ENCODE measurements at places on chromosomes 11 and 22.
A peak's percentile ranks its signal among the peaks of the same experiment; 100 is the strongest.

GRCh38 chr11:94879006-94879405, 94.3 kb downstream of the CWC15 start:
- no peak for DNase-seq

DNA sequence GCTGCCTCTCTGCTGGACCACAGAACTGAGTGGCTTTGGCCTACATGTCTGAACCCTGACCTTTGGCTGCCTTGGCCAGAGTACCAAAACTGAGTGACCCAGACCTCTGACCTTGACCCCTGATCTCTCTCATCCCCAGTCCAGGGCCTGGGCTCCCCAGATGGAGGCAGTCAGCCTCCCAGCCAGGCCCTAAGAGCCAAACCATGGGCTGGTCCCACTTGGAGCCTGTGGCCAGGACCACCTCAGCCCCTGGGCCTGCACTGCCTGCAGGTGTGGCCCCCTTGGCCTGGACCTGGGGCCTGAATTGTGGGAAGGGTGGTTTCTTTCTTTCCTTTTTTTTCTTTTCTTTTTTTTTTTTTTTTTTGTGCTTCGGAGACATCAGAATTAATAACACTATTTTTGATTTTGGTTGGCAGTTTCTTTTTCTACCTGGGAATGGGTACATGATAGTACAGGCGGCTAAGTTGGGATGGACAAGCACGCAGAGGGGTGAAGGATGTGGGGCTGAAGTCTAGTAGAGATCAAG, 806 bp upstream of the SIPA1 start:
- no peak for DNase-seq

GRCh38 chr11:74417379-74417804, 19.2 kb upstream of the PGM2L1 start:
- no peak for DNase-seq

- DNase-seq: no peak
These were observed 90.3 kb downstream of the C11orf87 start for GRCh38 chr11:109512249-109512648.

- no peak for DNase-seq
These were observed 1.3 kb upstream of the SBF2 start for GRCh38 chr11:10295064-10295901.

DNA sequence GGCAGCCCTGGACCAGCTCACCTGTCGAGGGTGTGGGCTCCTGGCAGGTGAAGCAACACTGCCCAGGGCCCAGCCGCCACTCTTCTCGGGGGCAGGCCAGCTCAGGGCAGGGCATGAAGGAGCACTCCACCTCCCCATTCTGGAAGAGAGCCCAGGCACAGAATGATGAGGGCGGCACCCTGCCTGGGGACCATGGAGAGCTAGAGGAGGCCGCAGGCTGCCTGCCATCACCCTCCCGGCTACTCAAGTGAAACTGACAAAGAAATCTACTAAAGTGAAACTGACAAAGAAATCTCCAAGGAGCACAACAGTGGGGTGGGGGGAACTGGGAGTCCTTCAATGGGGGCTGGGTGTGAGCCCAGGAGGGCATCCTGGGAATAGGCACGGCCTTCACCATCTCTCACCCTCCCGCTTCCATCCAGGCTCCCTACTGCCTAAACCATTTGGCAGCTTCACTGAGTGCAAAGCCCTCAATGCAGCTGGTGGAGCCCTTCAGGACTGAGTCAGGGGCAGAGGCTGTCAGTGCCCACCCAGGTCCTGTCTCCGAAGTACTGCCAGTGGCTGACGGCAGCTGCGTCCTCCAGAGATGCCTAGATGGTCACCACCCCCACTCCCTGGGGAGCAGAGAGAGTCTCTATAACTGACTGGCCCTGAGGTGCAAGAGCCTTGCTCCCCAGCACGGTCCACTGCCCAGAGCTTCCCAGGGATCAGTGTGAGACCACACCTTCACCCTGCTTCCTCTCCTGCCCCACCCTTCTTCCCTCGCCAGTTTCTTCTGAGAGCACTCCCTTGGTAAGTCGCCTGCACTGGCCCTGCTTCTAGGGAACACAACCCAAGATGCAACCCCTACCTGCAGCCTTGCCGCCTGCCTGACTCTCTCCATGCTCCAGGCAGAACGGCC, 21.7 kb downstream of the VWCE start:
- no peak for DNase-seq

- DNase-seq: no peak
These were observed 58.3 kb upstream of the EMID1 start for GRCh38 chr22:29147331-29147899.

DNA sequence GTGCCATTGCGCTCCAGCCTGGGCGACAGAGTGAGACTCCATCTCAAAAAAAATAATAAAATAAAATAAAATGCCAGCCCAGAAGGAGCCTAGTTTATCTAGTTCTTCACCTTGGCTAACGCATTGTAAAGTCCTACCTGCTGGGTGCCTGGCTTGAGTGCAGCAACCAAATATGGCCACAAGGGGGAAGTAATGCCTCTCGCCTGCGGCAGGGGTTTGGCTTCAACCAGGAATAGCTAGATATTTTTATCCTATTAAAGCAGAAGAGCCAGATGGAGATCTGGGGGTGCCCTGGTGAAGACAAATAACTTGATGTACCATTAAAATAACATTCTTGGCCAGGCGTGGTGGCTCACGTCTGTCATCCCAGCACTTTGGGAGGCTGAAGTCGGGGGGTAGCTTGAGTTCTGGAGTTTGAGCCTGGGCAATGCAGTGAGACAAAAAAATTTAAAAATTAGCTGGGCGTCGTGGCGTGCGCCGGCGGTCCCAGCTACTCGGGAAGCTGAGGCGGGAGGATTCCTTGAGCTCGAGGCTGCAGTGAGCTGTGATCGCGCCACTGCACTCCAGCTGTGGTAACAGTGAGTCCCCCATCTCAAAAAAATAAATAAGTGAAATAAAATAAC, 20.6 kb upstream of the PLEKHB1 start:
- peak; percentile 62 for DNase-seq

DNA sequence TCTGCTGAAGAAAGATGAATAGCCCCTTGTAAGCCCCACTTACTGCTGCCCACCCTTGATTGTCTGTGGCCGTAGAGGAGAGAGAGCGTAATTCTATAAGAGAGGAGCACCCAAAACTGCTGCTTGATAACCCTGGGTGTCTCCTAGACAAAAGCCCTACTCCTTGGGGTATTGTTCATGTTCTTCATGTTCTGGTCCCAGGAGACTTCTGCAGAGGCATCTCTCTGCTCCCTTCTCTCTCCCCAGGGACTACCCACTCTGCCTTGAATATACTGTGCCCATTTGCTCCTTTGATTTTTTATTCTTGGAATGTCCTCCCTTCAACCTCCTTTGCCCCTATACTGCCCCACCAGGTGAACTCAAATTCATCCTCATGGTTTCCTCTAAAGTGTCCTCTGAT, 417.8 kb upstream of the CADM1 start:
- no peak for DNase-seq

GRCh38 chr11:73404048-73404447, 27.8 kb downstream of the RELT start:
- no peak for DNase-seq

DNA sequence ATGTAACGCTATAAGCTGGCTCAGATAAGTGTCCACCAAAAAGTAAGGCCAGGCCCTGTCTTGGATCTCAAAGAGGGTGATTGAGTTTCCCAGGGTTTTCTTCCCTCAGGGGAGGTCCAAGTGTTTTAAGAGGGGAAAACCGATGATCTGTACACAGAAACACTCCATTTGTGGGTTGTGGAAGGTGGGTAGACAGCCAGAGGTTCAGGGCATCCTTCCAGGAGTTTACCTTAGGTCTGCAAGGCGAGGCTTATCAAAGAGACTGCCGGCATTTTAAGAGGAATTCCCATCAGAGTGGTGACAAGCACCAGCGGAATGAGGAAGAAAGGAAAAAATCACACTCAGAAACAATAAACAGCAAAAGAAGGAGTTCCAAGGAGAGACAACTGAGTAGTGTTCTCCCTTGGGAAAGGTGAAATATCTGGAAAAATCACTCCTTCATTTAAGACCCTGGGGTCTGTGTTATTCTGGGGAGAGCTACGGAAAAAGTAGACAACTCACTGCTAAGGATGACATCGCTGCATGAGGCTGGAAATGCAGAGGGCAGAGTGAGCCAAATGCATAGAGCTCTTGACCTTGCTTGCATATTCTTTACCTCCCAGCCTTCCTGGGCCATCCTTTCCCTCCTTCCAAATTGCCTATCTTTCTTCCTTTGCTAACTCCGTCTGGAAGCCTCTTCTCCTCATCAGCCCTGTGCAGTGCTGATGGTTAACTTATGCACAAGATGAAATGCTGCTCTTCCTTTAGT, 22.1 kb upstream of the MMP7 start:
- no peak for DNase-seq

- no peak for DNase-seq
These were observed 204.6 kb downstream of the BARX2 start for GRCh38 chr11:129580278-129580677.

- DNase-seq: no peak
These were observed 1.9 kb downstream of the HPS4 start for GRCh38 chr22:26481694-26482093.

GRCh38 chr11:70483077-70483861, 84.9 kb downstream of the CTTN start:
- DNase-seq: no peak

- no peak for DNase-seq
These were observed 9.2 kb upstream of the FGF3 start for GRCh38 chr11:69828276-69828970.

DNA sequence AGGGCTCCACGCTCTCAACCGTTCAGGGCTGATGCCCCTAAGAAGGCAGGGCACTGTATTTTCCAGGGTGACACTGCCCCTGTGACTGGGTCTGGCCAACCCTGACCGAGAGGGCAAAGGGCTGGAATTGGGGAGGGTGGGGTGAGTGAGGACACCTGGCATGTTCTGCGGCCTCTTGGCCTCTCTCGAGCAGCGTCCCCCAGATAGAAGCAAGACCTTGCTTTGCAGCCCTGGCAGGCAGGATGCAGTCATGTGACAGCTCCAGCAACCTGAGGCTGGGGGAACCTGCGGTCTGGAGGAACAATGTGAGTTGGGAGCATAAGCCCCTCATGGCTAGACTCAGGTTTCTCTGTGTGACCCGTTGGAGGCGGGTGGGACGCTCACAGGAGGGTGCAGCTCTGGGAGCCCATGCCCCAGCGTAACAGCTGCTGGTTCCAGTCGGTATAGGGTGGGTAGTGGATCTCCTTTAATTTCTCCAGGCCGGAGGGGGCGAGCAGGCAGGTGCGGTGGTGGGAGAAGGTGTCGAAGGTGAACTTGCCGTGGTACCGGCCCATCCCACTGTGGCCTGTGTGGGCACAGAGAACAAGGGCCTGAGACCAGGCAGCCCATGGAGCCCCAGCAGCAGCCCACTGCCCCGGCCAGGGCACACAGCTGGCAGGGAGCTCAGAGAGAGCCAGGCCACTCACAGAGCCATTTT, 11.4 kb downstream of the ALDH3B2 start:
- no peak for DNase-seq

DNA sequence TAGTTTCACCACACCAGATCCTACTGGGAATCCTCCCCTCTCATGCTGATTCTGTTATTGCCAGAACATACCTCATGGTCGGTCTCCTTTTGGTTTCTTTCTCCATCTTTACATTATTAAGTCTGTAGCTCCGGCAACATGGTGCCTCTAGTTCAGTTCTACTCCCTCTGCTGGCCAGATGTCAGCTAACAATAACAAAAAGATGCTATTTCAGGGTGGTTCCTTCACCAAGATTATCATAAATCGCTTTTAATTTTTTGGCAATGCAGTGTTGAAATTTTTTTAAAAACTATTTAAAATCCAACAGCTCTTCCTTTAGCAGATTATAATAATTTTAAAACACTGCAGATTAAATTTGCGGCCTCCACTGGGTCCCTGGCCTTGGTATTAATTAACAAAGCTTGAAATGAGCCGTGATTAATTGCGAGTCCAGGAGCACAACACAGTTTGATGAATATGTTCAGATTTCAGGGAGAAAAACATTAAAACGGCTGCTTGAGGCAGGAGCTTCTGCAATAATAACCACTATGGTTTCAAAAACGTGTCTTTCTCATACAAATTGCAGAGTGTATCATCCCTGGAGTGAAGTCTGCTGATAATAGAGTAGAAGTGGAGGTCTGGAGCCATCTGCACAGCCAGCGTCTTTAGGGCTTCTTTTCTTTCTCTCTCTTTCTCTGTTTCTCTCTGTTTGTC, 492.9 kb upstream of the KIRREL3 start:
- DNase-seq: no peak

- DNase-seq: peak; percentile 64
These were observed 17.6 kb downstream of the GDPD5 start for GRCh38 chr11:75508051-75508561.

DNA sequence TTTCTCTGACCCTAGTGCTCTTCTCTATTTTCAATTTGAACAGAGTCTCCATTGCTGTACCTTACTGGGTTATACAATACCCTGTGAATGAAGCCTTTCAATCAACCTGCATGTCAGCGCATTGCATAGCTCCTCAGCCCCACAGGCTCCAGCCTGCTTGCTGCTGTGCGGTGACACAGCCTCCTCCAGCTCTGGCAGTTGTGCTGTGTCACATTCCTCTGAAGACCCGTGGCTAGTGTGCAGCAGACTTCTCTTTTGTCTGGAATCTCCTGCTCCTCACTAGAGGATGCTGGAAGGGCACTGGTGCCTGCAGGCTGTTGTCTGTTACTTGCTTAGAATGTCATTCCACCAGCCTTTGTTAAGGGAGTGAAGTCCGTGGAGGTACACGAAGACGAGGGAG, 390.1 kb upstream of the B3GAT1 start:
- no peak for DNase-seq

- DNase-seq: no peak
These were observed at the start of gene KCNQ1 for GRCh38 chr11:2444821-2445745. Gene KCNQ1, plus strand, starts transcription at chr11:2445008. Its CDS starts 91 bp downstream, at chr11:2445099.

GRCh38 chr11:45285930-45286632, at the start of gene SYT13:
Gene SYT13, minus strand, starts transcription at chr11:45286341. Its CDS starts 134 bp downstream, at chr11:45286207.
- DNase-seq: no peak

- DNase-seq: no peak
These were observed 30.7 kb upstream of the CLDN5 start for GRCh38 chr22:19554834-19555404.

GRCh38 chr11:18280438-18281045, 14.5 kb downstream of the SAA1 start:
- no peak for DNase-seq

GRCh38 chr11:46359953-46360352, 12.7 kb downstream of the DGKZ start:
- no peak for DNase-seq

GRCh38 chr11:46391578-46392420, at the start of gene CHRM4:
Gene CHRM4, minus strand, starts transcription at chr11:46391776. Its CDS starts 5,219 bp downstream, at chr11:46386557.
- DNase-seq: no peak

DNA sequence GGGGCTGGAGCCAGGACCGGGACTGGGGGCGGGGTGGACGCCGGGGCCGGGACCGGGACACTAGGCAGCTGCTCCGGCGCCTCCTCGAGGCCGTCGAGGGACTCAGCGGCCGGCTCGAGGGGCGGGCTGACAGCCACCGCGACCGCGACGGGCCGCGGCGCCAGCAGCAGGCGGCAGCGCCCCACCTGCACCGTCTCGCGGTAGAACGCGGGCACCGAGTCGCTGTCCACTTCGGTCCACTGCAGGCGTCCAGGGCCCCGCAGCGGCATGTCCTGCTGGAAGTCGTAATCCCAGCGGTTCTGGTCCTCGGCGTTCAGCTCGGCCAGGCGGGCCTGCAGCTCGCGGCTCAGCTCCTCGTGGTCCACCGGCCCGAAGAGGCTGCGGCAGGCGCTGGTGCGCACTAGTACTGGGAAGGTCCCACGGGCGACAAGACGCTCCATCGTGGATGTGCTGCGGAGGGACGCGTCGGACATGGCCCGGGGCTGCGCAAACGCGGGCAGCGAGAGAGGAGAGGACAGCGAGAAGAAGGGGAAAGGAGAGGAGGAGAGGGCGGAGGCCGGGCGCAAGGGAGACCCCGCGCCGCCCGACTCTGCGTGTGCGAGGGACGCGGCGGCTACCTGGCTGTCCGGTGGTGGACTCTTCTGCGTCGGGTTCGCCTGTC, 428 bp downstream of the CDKN1C start:
- DNase-seq: peak; percentile 37

- DNase-seq: no peak
These were observed 626 bp downstream of the TRIM22 start for GRCh38 chr11:5690216-5690615.
